HS-5 (cell line): ENCODE measurements at places on chromosomes 13 and 19.

GRCh38 chr13:74465271-74465670, 331.1 kb upstream of the KLF12 start:
- DNase-seq, result no peak

DNA sequence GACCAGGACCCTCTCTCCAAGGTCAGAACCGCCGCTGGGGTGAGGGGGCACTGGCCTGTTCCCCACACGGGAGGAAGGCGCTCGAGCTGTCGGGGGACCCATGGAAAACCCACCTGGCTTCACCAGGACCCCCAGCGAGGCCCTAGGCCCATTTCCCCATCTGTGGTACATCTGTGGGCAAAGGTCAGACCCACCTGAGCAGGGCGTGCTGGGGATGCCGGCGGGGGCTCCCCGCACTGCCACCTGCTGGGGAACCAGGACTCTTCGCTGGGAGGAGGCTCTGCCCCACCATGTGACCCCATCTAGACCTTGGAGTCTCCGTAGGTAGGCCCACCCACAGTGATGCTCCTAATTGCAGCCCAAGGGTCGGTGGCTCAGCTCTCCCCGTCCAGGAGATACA, 511 bp downstream of the WDR88 start:
- DNase-seq, result no peak

- no peak for DNase-seq
Measured at GRCh38 chr13:84131249-84131648, 249.0 kb upstream of the SLITRK1 start.

GRCh38 chr13:92221916-92222315, 823.5 kb downstream of the GPC5 start:
- DNase-seq, result no peak

GRCh38 chr13:37656247-37656940, 57.8 kb upstream of the POSTN start:
- peak; percentile 84 for DNase-seq

DNA sequence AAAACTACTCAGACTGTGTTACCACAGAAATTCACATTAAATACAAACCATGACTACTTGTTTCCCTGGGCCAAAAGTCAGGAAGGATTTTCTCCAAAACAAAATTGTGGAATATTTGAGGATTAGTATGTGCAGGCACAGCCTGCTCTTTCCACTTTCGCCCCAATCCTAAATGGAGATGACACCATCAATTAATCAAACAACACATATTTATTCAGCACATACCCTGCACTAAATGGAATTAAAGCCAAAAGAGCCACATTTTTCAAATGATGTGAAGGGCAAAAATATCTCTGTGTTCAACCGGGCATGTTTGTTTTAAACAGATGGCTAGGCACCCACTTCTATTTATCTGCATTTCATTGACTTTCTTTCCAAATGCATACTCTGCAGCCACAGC, 523.1 kb downstream of the DCT start:
- no peak for DNase-seq

GRCh38 chr13:105732806-105733529, 802.5 kb downstream of the EFNB2 start:
- no peak for DNase-seq
